ENCODE measurements at places on chromosomes 11 and 22.

- no peak for DNase-seq
Observed at GRCh38 chr11:71255323-71255722, 2.9 kb upstream of the SHANK2 start.

- peak; percentile 57 for DNase-seq
Observed at GRCh38 chr11:2741377-2742131, 41.8 kb upstream of the KCNQ1OT1 start.

DNA sequence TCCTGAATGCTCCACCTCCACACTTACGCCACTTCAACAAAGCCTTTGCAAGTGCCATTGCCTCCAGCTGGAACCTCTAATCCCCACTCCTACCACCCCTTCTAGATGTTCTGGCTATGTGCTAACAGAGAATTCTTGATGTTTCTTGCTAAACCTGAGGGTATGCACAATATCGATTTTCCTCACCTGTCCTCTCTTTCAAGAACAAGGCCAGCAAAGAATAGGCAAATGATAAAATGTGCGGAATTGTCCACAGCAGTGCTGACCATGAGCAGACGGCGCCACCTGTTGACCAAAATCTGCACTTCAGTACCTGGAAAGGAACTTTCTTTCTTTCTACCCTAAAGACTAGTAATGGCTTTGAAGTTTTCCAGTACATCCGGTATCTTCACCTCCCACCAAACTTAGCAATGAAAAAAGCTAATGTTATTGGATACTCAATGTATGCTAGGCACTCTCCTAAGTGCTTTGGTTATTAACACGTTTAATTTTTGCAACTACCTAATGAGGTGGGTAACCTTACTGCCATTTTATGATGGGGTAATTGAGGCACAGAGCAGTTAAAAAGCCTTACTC is 3.4 kb downstream of the TIMM10 start:
- DNase-seq, result no peak

DNA sequence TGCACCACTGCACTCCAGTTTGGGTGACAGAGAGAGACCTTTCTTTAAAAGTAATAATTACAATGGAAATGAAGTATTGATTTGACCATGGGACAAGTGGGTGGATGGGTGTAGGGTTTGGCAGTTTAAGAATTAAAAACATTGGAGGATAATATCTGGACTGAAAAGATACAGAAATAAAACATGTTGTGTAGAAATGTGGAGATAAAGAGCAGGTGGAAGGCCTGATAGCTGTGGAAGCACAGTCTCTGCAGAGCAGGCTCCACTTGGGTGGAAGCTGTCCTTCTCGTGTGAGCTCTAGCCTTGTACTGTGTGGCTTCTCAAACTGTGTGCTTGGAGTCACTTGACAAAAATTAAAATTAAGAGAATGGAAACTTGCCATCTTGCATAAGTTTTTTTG is 25.6 kb downstream of the APLP2 start:
- no peak for DNase-seq

DNA sequence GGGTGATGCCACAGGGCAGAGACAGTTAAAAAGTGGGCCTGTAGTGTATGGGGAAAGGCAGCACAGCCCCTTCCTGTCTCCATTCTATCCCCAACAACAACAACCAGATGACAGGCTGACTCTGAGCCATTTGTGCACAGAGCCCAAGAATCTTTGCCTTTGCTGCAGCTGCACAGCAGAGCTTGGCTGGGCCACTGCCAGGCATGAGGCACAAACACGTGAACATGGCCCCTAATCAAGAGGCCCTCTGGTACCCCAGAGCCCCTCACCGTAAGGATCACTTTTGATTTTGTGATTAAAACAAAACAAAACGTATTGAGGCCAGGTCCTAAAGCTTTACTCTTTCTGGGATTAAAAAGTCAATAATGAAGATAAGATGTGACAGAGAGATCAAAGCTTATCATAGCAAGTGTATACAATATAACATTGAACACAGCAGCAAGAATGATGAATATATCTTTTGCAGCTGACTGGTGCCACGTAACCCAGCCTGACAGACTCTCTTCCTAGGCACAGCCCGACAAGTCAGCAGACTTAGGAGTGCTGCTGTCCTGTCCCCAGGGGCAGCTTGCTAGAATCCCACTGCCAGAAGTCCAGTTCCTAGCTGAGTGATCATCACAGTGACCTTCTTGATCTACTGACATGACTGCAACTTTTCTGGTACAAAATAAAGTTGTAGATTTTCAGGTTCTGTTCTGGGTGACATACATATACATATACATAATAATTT is 117.8 kb downstream of the SERGEF start:
- no peak for DNase-seq

GRCh38 chr11:87219266-87219665 is 181.5 kb downstream of the TMEM135 start:
- DNase-seq, result no peak

GRCh38 chr11:8060801-8061554 is 20.0 kb upstream of the TUB start:
- no peak for DNase-seq

DNA sequence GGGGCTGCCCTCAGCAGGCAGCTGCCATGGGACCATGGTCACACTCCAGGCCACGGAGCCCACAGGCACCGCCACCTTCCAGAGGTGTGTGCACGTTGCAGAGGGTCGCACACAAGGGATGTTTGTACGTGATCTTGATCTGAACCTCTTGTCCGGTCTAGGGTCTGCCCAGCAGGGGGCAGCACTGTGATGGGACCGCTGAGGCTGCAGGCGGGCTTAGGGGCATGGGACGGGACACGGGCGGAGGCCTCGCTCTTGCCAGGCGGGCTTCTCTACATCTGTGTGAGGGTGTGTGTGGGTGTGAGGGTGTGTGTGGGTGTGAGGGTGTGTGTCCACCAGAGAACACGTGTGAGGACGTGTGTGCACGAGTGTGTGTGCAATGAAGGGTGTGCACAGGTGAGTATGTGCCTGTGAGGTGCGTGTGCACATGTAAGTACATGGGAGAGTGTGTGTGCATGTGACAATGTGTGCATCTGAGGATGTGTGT is 52.4 kb downstream of the CACNA1I start:
- DNase-seq, result no peak

DNA sequence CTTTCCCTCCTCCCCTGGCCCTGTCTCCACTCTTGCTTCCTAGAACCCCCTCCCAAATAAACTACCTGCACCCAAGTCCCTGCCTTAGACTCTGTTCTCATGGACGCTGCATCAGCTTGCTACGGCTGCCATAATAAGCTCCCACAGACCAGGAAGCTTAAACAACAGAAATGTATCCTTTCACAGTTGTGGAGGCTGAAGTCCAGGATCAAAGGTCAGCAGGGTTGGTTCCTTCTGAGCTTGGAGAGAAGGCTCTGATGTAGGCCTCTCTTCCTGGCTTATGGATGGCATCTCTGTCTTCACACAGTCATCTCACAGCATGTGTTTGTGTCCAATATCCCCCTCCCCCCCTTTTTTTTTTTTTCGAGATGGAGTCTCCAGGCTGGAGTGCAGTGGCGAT is 23.4 kb downstream of the CBX7 start:
- DNase-seq, result no peak
